ENCODE measurements at places on chromosomes 2 and 18.

GRCh38 chr18:6219116-6219717, 195.5 kb downstream of the L3MBTL4 start:
- DNase-seq = peak; percentile 55

DNA sequence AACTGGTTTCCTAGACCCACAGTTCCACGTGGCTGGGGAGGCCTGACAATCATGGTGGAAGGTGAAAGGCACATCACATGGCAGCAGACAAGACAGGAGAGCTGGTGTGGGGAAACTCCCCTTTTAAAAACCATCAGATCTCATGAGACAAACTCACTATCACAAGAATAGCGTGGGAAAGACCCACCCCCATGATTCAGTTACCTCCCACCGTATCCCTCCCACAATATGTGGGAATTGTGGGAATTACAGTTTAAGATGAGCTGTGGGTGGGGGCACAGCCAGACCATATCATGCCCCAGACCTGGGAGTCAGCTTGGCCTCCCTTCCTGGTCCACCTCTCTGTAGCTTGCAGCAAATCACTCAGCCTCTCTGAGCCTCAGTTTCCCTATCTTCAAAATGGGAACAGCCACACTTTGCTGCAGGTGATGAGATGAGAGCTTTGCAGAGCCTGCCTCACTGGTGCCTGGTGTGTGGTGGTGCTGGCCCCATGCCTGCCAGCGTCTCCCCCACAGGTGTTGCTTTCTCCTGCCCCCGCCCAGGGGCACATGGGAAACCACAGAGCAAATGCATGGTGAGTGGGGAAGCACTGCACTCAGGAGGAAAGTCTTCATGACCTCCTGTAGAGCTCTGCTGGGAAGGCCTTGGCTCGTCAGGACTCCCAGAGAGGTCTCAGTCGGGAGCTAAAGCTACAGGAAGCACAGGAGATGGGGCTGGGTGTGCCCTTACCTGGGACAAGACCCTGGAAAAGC, 31.1 kb downstream of the GREB1 start:
- DNase-seq = no peak

- DNase-seq = no peak
These were observed 367.7 kb upstream of the MC4R start for GRCh38 chr18:60740313-60740712.

DNA sequence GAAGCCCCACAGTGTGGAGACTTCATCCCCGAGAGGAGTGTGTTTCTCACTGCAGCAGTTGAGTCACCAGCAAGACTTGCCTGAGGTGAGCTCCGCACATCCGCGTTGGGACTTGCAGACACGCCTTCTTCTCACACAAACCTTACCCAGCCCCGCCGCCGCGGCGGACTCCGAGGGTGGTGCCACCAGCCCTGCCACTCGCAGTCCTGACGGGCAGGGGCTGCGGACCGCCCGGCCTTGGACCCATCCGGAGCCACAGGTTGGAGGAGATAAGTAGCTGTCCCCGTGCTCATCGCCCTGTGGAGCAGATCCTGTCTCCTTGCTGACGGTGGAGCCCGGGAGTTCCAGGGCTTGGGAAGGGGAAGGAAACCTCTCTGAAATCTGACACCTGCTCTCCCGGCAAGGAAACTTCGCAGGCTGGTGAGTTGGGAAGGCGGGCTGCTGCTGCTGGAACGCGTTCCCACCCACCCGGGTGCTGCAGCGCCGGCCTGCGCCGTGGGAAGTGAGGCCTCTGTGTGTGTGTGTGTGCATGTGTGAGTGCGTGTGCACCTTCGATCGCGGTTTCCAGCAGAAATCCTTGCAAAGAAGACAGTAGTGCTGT, at the start of gene RAB27B:
Gene RAB27B (plus strand): TSS at position 197 of the 601 bp plus-strand sequence. CDS start 49,109 bp downstream, outside the sequence.
- no peak for DNase-seq

DNA sequence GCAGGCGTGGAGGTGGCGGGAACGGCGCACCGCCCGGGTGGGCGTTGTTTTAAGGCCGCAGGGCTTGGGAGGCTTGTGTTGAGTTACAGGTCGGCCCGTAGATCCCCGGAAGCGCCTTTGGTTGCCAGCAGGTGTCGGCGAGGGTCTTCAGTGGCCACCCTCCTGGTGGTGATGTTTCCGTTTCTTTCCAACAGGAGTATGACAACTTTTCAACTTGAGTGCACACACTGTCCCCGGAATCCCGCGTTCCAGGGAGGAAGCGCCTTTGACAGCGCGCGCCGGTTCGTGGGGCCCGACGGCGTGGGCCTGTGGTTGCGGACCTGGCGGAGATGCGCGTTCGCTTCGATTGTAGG, 1.0 kb upstream of the HDAC4 start:
- DNase-seq = no peak

- DNase-seq = no peak
These were observed 406.2 kb downstream of the MTX2 start for GRCh38 chr2:176675271-176675949.

DNA sequence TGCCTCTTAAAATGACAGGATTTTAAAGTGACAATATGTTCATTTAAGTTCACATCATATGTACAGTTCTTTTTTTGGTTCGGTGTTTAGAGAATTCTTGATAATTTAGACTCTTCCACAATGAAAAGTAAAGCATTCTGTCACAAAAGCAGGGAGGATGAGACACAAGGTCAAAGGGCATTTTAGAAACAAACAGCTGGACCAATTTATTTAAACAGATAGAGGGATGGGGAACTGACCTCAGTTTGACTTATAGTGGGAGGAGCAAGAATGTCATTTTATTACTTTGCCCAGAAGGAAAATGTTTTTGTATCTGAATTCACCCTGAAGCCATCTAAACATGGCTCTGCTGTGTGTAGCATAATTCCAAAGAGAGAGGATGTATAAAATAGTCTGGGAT, 128.5 kb downstream of the MEIS1 start:
- no peak for DNase-seq

DNA sequence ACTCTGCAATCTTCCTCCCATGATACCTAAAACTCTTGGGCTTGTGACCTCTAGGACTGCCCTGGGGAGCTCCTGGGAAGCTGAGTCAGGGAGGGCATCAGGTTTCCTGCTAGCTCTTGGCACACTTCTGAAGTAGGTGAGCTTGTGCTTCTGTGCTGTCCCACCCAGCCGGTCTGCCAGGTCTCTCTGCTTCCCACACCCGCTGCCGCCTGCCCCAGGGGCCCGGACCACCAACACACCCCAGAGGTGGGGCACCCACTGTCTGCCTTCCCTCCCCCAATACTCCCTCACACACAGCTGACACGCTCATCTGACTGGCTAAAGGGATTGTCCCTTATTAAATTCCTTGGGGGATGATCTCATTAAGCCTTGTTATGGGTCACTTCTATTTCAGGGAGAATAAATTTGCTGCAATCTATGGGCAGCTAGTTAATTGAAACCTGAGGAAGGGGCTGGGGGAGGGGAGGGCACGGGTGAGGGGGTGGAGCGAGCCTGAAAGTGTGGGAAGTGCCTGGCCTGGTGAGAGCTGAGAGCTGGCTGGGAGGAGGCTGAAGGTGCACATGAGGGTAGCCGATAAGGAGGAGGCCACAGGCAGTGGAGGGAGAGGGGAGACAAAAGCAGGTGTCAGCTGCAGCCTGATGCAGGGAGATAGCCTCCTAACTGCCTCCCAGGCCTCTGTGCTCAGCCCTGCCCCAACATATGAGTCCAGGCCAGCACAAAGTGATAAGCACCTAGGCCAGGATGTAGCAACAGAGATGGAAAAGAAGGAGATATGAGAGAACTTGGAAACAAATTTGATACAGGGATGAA, 48.8 kb downstream of the HAUS1 start:
- DNase-seq = no peak

DNA sequence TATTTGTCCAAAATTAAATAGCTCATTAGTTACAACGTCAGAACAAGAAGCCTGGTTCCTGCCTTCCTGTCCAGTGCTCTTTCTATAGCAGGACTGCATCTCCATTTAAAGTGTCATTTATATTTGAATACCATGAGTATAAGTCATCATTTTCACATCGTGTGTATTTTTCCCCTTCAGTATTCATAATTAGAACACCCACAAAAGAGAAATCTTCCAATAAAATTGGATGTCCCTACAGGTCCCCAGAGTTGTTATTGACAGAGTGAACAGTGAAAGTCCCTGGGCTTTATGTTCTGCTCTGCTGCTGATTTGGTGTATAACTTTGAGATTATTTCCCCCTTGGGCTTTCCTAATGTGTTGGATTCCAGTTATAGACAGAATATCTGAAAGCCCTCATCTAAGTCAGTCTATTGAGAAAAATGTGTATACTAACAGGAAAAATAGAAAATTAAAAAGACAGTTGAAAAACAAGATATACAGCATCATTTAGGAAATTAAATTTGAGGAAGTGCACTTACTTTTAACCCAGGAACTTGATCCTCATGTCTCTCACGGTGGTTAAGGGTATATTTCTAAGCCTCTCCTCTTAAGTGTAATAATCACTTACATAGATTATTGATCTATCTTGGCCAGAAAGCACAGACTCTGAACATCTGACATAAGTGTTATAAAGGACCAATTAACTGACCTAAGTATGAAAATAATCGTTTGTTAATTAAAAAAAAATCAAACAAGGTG, 15.2 kb upstream of the REV1 start:
- DNase-seq = no peak

DNA sequence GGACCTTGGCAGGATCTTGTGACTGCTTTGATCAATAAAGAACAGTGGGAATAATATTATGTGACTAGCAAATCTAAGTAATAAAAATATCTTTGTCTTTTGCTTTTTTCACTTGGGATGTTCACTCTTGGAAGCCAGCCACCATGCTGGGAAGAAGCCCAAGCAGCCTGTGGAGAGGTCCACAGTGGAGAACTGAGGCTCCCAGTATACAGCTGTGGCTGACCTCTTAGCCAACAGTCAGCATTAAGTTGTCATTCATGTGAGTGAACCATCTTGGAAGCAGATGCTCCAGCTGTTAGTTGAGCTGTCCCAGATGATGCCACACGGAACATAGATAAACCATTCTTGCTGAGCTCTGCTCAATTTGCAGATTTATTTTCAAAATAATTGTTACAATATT, 160.0 kb downstream of the OSR1 start:
- DNase-seq = no peak

DNA sequence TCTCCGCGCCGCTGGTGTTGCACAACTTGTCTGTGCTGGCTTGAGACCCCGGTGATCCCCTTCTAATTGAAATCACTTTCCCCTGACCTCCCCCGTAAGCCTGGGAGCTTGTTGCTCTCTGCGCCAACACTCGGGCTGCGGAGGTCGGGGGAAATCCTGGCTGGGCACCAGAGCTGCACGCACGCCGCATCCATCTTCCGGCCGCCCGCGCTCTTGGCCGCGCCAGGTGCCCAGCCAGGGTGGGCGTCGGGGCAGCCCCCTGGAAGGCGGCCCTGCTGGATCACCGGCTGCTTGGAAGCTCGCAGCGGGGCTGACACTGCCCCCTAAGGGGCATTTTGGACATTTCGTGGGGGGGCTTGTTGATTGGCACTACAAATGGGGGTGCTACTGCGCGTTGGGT, 280.3 kb upstream of the SKOR2 start:
- no peak for DNase-seq

DNA sequence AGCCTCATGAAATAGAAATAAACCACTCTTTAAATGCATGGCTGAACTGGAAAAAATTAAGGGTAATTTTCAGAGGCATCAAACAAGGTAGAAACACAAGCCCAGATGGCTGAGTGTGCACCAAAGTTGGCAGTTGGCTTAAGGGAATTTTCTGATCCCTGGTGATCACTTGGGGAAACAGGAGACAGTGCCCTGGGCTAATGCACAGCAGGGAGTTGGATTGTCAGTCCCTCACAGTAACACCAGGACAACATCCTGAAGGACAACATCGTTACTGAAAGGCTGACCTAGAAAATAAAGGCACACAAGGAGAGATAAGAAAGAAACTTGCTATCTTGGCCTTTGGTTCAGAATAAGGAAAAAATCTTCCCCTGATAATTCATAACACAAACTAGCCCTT, 417.0 kb downstream of the SLC4A3 start:
- DNase-seq = no peak

GRCh38 chr2:6723865-6724604, 141.7 kb downstream of the CMPK2 start:
- no peak for DNase-seq

DNA sequence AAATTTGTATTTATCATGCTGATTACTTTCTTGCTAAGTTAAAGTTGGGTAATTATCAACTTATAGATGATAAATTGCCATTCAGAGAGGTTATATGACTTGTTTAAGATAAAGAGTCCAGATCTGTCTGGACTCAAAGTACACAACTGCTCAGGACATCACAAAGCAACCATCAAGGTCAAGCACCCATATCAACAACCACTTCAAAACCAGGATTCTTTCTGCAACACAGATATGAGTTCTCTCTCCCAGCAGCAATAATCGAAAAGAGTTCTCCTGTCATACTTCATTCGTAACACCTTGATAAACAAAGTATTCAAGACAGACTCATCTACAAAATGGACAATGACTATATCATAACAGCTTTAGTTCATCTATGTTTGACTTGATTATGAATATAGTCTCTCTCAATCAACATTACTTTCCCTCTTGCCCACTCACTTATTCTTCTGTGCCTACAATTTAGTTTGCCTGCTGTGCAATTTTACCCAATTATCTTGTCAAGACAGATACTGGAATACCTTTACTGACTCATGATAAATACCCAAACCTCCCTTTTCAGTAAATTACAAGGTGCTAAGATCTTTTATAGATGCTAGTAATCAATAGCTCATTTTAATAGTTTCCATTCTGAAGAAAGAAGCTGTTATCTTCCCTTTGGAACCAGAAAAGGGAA, 281.8 kb downstream of the NBAS start:
- no peak for DNase-seq

GRCh38 chr18:21509062-21509461, 91.4 kb downstream of the ESCO1 start:
- DNase-seq = peak; percentile 21

- DNase-seq = no peak
These were observed 29.6 kb upstream of the ORC2 start for GRCh38 chr2:200993097-200993496.

DNA sequence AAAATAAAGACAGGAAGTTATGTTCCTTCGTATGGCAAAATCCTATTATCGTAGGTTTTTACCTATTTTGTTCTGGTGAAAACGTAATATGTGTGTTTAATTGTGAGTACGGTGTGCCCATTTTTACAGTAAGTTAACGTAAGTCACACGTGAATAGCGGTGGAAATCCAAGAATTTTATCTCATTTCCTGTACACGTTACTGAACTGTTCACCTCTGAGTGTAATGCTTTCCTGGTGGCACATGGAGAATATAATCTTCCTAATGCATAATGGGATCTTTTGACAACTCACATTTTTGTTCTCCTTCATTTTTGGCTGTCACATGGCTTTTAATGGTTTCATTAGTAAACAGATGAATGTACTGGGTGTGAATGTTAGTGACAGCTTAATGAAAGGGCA, 28.2 kb downstream of the BCL2L11 start:
- no peak for DNase-seq

GRCh38 chr2:3440477-3440876, 61.0 kb downstream of the TRAPPC12 start:
- no peak for DNase-seq

GRCh38 chr18:21391074-21391673, 149.1 kb downstream of the GREB1L start:
- DNase-seq = no peak

- no peak for DNase-seq
These were observed 2.0 kb upstream of the OSR1 start for GRCh38 chr2:19360266-19360965.

All from NAMALWA (cell line).